ENCODE measurements at places on chromosomes 7 and 10. TPM values are rescaled to one million over a fixed set of nuclear protein-coding genes. Genes with fewer than 3 reads are reported as not detected.

TSPAN15 gene
- 88.8 TPM for total RNA-seq

ITPRIP gene
- total RNA-seq: 22.6 TPM

DNA sequence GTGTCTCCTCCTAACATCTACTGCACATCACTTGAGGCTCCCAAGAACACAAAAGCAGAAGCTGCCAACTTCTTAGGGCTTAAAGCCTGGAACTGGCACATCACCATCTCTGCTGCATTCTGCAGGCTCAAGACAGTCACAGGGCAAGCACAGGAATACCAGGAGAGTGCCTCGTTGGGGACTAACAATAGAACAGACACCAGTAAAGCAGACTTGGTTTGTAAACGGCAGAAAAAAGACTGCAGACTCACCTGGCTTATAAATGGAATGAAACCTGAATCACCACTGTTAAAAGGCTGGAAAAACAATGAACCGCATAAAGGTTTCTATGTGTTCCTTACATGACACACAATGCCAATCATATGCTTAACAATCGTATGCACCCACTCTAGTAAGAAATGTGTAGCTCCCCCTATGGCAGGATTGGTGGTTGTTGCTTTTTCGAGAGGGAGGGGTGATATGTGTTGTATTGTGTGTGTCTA is 12.8 kb downstream of the RHEB start:
- DNase-seq: no peak

- no peak for DNase-seq
Measured at GRCh38 chr10:76399226-76399625, 967.8 kb downstream of the LRMDA start.

- no peak for DNase-seq
Measured at GRCh38 chr10:71234004-71234894, 21.9 kb downstream of the UNC5B start.

- no peak for DNase-seq
Measured at GRCh38 chr10:60962946-60963345, 19.0 kb upstream of the RHOBTB1 start.

Data from tibial nerve (tissue), 4 donors.